HT1080 (cell line): ENCODE measurements at places on chromosomes 16 and 17. TPM values are rescaled to one million over a fixed set of nuclear protein-coding genes. Genes with fewer than 3 reads are reported as not detected.
A peak's percentile ranks its signal among the peaks of the same experiment; 100 is the strongest.

DNA sequence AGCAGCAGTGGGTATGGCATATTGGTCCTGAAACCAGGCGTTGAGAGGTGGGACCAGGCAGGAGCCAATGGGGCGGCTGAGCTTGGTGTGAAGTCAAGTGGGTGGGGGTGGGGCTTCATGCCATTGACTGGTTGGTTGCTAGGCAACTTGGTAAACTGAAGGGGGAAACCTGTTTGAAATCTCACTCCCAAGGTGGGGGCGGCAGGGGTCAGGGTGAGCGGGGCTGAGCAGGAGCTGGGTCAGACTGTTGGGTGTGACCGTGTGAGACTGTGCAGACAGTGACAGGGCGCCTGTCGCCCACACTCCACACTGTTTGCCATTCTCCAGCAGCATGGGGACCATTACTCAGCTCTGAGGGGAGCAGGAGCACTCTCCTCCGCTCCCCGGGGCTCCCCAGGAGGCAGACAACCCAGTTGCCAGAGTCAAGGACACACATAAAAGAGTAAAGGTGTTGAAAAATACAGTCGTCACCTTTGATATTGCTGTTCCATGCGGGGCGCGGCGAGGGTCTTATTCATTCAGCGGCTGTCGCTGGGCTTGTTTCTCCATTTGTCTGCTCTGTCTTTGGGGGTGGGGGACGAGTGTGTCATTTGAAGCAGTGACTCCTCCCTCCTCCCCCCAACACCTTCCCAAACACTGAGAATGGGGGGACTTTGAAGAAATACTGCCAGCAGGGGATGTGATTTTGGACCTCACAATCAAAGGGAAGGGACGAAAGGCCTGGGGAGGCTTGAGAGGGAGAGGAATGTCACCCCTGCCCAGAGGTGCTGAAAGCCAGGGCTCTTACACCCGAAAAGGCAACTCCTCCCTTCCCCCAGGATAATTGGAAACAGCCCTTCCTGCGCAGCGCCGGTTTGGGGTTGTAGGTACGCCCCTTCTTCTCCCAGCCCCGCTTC, 1.2 kb upstream of the EFNB3 start:
- DNase-seq = no peak

GRCh38 chr16:81319221-81319912, 4.6 kb downstream of the GAN start:
- peak; percentile 76 for DNase-seq

GRCh38 chr16:65579050-65579449, 457.2 kb upstream of the CDH11 start:
- DNase-seq = no peak

DNA sequence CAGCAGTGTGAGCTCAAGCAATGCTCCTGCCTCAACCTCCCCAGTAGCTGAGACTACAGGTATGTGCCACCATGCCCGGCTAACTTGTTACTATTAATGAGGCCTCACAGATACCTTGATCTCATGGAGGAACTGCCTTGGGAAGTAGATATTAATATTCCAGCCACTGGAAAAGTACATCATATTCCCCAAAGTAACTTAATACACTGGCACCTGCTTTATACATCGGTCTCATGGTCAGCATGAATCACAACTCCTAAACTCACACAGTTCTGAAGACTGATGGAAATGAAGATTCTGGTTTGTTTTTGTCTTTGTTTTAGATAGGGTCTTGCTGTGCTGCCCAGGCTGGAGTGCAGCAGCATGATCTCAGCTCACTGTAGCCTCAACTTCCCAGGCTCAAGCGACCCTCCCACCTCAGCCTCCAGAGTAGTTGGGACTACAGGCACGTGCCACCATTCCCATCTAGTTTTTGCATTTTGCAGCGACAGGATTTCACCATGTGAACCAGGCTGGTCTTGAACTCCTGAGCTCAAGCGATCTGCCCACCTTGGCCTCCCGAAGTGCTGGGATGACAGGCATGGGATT, 28.2 kb downstream of the ADCY9 start:
- no peak for DNase-seq

- no peak for DNase-seq
Observed at GRCh38 chr17:14458724-14459123, 157.8 kb downstream of the HS3ST3B1 start.

The NPIPA7 gene
- total RNA-seq = 0.43 and 4.8 TPM in 2 replicates

DNA sequence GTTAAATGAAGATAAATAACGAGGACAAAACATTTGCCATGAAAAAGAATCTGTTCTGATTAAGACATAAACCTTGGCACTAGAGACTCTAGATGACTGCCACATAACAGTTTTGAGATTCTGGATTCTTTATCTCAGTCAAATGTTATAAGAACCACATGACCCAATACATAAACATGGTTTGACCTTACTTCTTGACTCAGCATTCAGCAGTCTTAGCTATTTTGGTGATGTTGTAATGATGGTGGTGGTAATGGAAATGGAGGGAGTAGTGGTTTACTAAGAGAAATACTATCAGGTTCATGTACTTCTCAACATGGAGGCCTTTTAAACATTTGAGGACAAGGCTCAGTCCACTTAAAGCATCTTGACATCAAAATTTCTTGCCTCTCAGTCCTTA, 925.4 kb downstream of the CDH11 start:
- peak; percentile 31 for DNase-seq

DNA sequence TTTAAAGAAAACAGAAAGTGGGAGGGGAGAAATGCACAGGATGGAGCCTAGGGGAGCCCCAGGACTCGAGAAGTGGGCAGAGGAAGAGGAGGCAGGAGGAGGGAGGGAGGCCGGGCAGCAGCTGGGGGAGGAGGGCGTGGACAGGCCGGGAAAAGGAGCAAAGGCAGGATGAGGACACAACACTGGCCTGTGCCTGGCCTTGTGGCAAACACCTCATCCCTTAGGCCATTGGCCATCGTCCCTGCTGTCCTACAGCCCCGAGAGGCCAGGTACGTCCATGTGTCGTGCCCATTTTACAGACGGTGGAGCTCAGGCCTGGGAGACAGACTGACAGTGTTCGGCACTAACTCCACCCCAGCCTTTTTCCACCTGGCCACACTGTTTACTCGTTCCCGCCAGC, 15.9 kb downstream of the JPH3 start:
- no peak for DNase-seq

DNA sequence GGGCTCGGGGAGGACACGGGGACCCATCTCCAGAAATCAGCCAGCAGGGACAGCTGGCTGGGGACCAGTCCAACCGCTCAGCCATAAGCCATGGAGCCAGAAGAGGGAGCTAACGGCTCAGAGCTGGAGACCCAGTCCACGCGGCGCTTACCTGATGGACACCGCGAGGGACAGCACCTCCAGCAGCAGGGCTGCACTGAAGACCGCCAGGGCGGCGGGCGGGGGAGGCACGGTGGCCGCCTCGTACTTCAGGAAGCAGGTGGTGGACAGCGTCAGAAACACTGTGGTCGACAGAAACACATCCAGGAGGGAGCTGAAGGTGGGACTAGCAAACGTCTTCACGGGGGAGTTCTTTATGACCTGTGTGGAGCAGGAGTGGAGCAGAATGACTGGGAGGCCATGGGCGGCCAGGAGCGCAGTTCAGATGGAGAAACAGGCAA, 102.6 kb upstream of the CREBBP start:
- DNase-seq = peak; percentile 47

- peak; percentile 57 for DNase-seq
Observed at GRCh38 chr17:40810494-40810893, 10.7 kb upstream of the KRT28 start.

The SRCIN1 gene
- 0.08 TPM in 1 of 2 replicates, not detected in the other for total RNA-seq

The IL17C gene
- total RNA-seq = not detected in 2 replicates

The TEDC2 gene
- 50.8 and 61.3 TPM in 2 replicates for total RNA-seq

DNA sequence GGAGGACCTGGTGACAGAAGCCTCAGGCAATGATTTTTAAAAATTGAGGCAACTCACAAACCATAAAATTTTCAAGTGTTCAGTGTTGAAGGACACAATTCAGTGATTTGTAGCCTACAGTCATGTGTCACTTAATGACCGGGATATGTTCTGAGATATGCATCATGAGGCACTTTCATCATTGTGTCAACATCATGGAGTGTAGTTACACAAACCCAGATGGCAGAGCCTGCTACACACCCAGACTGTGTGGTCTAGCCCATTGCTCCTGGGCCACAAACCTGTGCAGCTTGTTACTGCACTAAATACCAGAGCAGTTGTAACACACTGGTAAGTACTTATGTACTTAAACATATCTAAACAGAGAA, 1.6 kb downstream of the PRSS41 start:
- DNase-seq = no peak

The MT4 gene
- not detected in 2 replicates for total RNA-seq

DNA sequence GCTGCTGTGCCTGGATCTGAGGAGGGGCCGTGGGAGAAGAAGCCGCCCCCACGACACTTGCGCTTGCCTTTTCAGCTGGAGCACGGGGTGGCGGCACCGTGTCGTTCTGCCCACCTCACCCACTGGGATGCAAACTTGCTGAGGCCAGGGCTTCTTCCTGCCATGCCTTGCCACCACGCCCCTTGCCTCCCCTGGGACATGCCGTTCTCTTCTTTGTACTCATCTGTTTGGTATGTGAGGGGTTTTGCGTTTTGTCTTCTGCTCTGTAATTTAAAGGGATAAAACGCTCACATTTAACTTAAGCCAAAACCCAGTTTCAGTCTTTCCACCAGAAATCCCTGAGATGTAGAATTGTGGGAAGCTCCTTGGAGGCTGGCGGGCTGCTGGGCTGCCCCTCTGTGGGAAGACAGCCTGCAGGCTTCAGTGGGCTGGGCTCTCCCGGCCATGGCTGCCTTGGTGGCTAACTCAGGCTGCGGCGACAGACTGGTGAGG, 180.2 kb downstream of the RPTOR start:
- peak; percentile 75 for DNase-seq

The MFAP4 gene
- not detected in 2 replicates for total RNA-seq

GRCh38 chr17:75173526-75173925, 9.2 kb downstream of the SUMO2 start:
- DNase-seq = no peak

The HOXB7 gene
- total RNA-seq = 12.3 and 17.8 TPM in 2 replicates

The IRX6 gene
- total RNA-seq = not detected in 2 replicates

DNA sequence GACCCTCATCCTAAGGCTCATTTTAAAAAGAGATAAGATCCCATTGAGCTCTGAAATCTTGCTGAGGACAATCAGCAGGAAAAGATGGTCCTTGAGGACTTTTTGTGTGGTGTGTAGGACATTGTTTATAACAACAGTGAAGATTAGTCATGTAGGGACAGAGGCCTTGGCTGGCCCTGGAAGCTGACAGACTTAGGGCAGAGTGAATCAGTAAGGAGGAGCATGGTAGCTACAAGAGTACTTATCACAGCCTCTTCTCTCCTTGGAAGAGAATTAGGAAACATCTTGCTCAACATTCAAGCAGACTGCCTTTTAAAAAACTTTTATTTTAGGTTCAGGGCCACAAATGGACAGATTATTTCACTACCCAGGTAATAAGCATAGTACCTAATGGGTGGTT, 665.9 kb upstream of the SALL1 start:
- DNase-seq = no peak

GRCh38 chr16:87963400-87963799, 12.2 kb downstream of the BANP start:
- DNase-seq = peak; percentile 90
